ENCODE measurements at places on chromosomes 7 and 10. TPM values are rescaled to one million over a fixed set of nuclear protein-coding genes. Genes with fewer than 3 reads are reported as not detected.
A peak's percentile ranks its signal among the peaks of the same experiment; 100 is the strongest.

GRCh38 chr7:130478991-130479390 is 12.9 kb upstream of the MEST start:
- H3K4me1 ChIP-seq = no peaks in the 10 kb centered on the region
- no peaks in the 10 kb centered on the region for H3K27me3 ChIP-seq
- no peak for DNase-seq
- no peaks in the 10 kb centered on the region for H3K36me3 ChIP-seq
- no peak overlapping the region for H3K4me3 ChIP-seq

GRCh38 chr7:30796105-30796869 is 25.1 kb downstream of the MINDY4 start:
- H3K36me3 ChIP-seq = no peaks in the 10 kb centered on the region
- H3K27ac ChIP-seq = peak overlapping the region; percentile 56

DNA sequence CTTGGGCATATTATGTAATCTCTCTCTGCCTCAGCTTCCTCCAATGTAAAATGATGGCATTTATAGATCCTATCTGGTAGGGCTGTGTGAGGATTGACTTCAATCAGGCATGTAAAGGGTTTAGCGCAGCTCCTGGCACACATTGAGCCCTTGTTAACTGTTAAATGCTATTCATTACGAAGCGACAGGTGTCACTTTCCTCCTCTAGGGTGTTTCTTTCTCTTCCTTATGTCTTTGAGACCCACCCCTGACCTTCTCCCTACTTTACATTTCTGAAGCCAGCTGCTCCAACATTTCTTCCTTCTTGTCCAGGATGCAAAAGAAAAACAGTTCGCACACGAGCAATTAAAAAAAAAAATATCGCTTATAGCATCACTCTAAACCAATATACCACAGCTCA is 5.7 kb upstream of the R3HCC1L start:
- no peak overlapping the region for H3K4me3 ChIP-seq
- no peak overlapping the region for H3K27ac ChIP-seq
- H3K36me3 ChIP-seq = no peaks in the 10 kb centered on the region
- H3K4me1 ChIP-seq = no peaks in the 10 kb centered on the region
- no peak for DNase-seq

- no peak overlapping the region for H3K4me3 ChIP-seq
- no peak for DNase-seq
- H3K27ac ChIP-seq = no peak overlapping the region
- H3K27me3 ChIP-seq = no peaks in the 10 kb centered on the region
- H3K4me1 ChIP-seq = peaks cover 12% of the 10 kb centered on the region
Observed at GRCh38 chr7:105820363-105821066, 55.9 kb downstream of the ATXN7L1 start.

DNA sequence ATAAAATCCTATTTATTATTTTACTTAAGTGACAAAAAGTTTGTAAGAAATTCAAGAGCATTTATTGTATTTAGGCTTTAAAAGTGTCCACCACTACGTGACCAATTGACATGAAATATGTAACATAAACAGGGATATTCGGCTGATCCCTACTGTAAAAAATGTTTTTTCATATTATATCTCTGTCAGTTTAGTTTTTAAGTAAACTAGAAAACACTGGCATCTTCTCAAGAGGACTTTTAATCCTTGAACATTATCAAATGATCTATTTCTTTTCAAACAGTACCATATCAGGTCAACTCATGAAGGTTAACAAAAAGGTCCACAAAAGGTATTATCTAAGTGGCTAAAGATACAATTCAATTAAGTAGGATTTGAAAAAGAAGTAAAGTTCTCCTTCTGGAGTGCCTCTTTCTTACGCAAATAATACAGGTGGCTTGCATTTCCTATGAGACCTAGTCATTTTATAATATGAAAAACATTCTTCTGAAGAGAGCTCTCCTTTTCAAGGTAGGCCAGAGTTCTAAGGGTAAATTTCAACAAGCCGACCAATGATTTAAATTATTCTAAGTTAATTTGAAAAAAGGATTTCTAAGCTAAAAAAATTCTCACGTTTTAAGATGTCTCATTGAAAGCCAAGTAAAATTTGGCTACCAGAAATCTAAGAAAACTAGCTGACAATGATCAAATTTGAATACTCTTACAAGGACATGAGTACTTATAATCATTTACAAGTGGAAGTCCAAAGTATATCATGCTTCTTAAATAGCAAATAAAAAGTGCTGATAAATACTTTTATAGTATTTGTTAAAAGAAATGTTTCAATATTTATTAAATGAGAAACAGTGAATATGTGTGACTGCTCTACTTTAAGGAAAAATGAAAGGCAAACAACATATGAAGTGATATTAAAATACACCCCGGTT is 133.5 kb downstream of the NRBF2 start:
- no peaks in the 10 kb centered on the region for H3K27me3 ChIP-seq
- peak overlapping the region; percentile 26 for H3K4me3 ChIP-seq
- no peak for DNase-seq
- peak overlapping the region; percentile 43 for H3K27ac ChIP-seq
- no peaks in the 10 kb centered on the region for H3K36me3 ChIP-seq

GRCh38 chr10:32948451-32948850 is 9.6 kb downstream of the ITGB1 start:
- no peak overlapping the region for H3K27ac ChIP-seq
- peaks cover 63% of the 10 kb centered on the region for H3K4me1 ChIP-seq
- H3K27me3 ChIP-seq = no peaks in the 10 kb centered on the region
- no peak for DNase-seq

DNA sequence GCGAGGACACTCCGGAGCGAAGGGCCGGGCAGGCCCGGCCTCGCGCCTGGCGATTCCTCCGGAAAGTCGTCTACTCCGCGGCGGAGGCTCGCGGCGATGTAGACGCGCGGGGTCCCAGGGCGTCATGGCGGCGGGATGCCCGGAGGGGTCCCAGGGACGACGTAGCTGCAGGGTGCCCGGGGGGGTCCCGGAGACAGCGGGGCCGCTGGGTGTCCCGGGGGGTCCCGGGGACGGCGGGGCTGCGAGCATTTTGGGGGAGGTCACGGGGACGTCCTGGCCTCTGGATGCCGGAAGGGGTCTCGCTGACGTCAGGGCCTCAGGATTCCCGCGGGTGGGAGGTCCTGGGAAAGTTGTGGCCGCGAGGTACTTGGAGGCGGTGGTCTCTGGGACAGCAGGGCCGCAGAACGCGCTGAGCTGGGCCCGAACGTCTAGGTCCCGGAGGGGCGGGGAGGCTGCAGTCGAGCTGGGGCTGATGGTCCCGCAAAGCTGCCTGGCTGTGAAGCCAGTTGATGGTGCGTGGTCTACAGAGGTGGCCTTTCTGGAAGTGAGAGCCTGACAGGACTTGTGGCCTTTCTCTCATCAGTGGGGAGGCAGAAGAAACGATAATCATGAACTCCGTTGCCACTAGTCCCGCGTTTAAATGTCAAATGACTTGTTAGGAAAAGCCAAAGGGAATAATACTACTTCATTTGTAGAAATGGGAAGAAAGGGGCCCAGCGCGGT is 637 bp downstream of the HSPA14 start:
- H3K4me3 ChIP-seq = peak overlapping the region; percentile 75
- no peak for DNase-seq
- no peaks in the 10 kb centered on the region for H3K27me3 ChIP-seq
- H3K36me3 ChIP-seq = peaks cover 34% of the 10 kb centered on the region
- H3K4me1 ChIP-seq = peaks cover 12% of the 10 kb centered on the region

GRCh38 chr7:157656195-157656769 is 319.5 kb downstream of the DNAJB6 start:
- no peak overlapping the region for H3K27ac ChIP-seq
- no peaks in the 10 kb centered on the region for H3K27me3 ChIP-seq
- no peaks in the 10 kb centered on the region for H3K4me1 ChIP-seq
- no peak for DNase-seq

SLC18A2 gene
- total RNA-seq = 0.20 TPM

XRCC2 gene
- 0.63 TPM for total RNA-seq

MEIG1 gene
- total RNA-seq = not detected
